ENCODE measurements at places on chromosomes 12 and 14.

DNA sequence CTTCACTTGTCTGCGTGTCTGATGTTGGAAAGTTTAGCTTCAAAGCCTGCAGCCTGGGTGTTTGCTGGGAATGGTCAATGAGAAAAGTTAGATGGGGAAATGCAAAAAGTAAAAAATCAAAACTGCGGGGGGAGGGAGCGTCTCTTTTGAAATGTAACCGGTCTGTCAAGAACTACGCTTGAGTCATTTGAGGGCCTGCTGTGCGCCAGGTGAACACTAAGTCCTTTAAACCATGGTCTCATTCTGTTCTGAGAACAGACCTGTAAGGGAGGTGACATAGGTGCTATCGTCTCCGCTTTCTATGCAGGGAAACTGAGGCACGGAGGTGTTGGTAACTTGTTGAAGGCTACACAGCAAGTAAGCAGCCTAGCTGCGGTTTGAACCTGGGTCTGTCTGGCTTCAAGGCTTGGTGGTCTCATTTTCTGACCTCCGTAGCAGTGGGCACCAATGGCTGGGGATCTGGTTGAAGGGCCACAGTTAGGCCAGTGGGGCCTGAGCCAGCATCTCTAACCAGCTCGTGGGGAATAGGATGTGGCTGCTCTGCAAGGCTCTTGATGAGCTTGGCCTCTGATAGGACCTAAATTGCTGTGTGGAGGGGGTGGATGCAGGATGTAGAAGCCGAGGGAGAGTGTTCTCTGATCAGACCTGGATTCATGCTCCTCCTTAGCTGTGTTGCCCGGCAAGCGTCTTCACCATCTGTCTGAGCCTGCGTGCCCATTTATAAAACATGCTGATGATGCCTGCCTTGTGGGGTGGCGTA lies 41.5 kb downstream of the KCTD10 start:
- DNase-seq = no peak

DNA sequence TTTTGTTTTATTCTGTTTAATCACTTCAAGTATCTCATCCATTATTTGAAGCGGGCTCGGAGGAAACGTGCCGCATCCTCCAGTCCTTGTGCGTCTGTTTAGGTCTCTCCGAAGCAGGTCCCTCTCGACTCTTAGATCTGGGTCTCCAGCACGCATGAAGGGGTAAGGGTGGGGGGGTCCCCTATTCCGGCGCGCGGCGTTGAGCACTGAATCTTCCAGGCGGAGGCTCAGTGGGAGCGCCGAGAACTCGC lies 311 bp upstream of the LGR5 start:
- no peak for DNase-seq

- no peak for DNase-seq
Measured at GRCh38 chr12:82299319-82300025, 58.7 kb downstream of the CCDC59 start.

DNA sequence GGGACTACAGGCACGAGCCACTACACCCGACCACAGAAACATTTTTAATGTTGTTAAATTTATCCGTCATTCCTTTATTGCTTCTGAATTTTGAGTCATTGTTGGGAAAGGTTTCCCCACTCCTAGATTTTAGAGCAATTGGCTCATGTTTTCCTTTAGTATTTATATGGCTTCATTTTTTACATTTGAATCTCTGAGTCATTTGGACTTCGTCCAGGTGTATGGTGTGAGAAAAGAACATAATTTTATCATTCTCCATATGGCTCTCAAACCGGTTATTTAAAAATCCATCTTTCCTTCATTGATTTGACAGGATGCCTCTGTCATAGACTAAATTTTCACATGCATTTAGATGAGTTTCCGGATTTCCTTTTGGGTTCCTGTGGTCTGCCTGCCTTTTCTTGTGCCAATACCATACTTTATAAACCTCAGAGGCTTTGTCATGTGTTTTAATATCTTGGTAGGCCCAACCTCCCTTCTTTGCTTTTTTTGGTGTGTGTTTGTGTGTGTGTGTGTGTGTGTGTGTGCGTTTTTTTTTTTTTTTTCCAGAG lies 30.9 kb downstream of the LRTM2 start:
- no peak for DNase-seq

GRCh38 chr14:94663965-94664704 lies 51.9 kb downstream of the SERPINA3 start:
- no peak for DNase-seq

GRCh38 chr12:54371328-54372112 lies 7.2 kb upstream of the GPR84 start:
- DNase-seq = no peak

- no peak for DNase-seq
Measured at GRCh38 chr14:34619471-34619870, 10.5 kb downstream of the SNX6 start.

DNA sequence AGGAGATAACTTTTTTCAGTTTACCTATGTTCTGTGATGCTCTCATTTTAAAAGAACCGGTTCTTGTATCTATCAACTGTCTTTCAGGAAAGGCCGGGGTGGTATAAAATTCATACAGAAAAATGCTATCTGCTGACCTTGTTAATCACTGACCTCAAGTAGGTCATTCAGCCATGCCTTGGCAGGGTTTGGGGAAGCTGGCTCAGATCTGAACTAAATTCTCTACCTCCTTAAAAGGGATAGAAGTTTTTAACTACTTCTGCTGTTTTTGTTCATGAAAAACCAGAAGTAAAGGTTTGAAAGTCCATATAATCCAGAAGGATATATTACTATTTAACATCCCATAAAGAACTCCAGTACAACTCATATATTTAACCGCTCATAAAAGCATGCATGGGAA lies 10.1 kb downstream of the MYRFL start:
- DNase-seq = no peak

GRCh38 chr12:39626033-39626814 lies 6.6 kb upstream of the ABCD2 start:
- DNase-seq = no peak

DNA sequence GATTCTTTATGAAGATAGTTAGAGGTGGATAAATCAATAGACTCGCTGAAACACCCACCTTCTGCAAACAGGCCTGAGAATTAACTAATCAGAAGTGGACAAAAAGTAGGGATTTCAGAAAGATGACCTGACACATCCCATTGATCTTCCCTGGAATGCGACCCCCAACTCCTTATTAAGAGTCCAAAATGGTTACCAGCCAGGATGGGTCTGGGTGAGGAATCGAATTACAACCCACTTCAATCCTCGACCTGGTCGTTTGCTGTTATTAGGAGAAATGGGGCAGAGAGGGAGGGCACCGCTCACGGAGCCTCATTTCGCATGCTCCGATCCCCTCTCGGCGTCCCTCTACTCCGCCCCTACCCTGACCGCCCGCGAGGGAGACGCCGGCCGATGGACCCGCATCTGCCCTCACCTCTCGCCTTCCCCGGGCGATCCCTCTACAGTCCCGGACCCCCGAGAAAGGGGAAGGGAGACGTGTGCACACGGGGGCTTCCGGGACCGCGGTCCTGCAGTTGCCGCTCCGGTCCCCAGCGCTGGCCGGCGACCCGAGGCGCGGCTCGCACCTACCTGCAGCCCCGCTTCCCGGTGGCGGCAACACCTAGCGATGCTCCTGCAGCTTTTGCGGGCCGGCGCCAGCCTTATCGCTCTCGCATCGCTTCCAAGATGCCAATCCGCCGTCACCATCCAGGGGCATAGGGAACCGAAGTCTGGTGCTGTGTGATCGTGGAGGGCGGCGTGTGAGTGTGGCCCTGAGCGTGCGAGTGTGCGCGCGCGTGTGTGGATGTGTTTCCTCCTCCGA lies 69.3 kb upstream of the USP15 start:
- no peak for DNase-seq

DNA sequence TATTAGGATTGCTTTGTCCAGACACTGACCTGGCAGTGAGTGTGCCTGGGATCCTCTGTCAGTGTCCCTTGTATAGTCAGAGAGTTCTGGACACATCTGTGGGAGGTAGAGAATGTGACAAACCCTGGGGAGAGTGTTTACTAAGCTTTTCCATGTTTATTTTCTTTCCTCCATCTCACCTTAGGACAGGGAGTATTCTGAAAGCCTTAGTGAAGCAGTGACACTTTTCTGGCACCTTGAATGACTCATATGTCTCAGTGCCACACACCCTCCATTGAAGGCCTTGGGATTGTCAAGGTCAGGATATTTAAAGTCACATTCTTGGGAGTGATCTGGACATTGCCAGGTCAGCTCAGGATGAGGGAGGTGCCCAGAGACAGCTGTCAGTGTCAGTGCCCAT lies 34.9 kb upstream of the CTDSP2 start:
- DNase-seq = no peak

- no peak for DNase-seq
Measured at GRCh38 chr14:94392510-94392935, 4.1 kb upstream of the SERPINA1 start.

DNA sequence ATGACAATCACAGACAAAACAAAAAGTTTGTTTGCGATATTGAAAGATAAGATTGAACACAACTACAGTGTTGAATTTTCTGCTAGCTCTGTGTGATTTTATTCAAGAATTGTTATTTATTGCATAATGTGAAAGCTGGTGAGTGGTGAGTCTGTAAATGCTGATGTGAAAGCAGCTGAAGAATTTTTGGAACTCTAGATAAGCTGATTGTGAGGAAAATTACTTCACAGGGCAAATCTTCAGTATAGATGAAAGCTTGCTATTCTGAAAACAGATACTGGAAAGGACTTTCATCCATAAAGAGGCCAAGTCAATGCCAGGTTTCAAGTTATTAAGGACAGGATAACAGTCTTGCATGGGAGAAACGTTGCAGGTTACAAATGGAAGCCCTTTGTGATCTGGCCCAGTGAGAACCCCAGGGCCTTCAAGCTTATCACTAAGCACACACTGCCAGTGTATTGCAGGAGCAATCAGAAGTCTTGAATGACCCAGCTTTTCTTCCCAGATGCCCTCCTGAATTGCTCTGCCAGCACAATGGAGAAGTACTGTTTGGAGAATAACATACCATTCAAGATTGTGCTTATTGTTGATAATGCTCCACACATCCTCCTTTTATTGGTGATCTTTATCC lies 153.7 kb downstream of the PCNX1 start:
- DNase-seq = no peak

Data from cerebellar cortex (tissue), 1 donor.